ENCODE measurements at places on chromosomes 6 and 20. TPM values are rescaled to one million over a fixed set of nuclear protein-coding genes. Genes with fewer than 3 reads are reported as not detected.

TRIM15 gene
- total RNA-seq = 1.6 TPM

FAM83B gene
- 0.19 TPM for total RNA-seq

CST7 gene
- 15.1 TPM for total RNA-seq

ZBTB24 gene
- 3.0 TPM for total RNA-seq

ESR1 gene
- 16.1 TPM for total RNA-seq

TTI1 gene
- 20.4 TPM for total RNA-seq

Data from liver (tissue), 10 donors.